ENCODE measurements at places on chromosomes 4 and X. TPM values are rescaled to one million over a fixed set of nuclear protein-coding genes. Genes with fewer than 3 reads are reported as not detected.

Gene AADAT
- total RNA-seq: not detected

Gene CCDC158
- total RNA-seq: not detected

Gene CD38
- 0.15 TPM for total RNA-seq

Gene MAGEH1
- 13.8 TPM for total RNA-seq

Gene MSX1
- total RNA-seq: 2.0 TPM

Gene XK
- 1.1 TPM for total RNA-seq

Gene PFKFB1
- 0.49 TPM for total RNA-seq

Gene OPHN1
- total RNA-seq: 7.9 TPM

Gene BRS3
- total RNA-seq: not detected

Gene MED12
- 49.2 TPM for total RNA-seq

Gene CABS1
- total RNA-seq: not detected

Gene ZNF732
- total RNA-seq: 2.3 TPM

Gene PF4V1
- total RNA-seq: not detected

Gene YTHDC1
- total RNA-seq: 47.2 TPM

Gene CD40LG
- not detected for total RNA-seq

Gene ANK2
- total RNA-seq: 14.3 TPM

Gene RNF150
- total RNA-seq: 1.9 TPM

Gene TECRL
- not detected for total RNA-seq

Gene CLNK
- not detected for total RNA-seq

Gene SLIT2
- total RNA-seq: 2.5 TPM

Gene H2BW2
- total RNA-seq: not detected

Gene MND1
- not detected for total RNA-seq

Gene BBS7
- 13.0 TPM for total RNA-seq

Measured in suprapubic skin (tissue), 4 donors.